ENCODE measurements at places on chromosomes 6 and 20.

- DNase-seq = no peak
These were observed 698 bp upstream of the LRP11 start for GRCh38 chr6:149864578-149865535.

DNA sequence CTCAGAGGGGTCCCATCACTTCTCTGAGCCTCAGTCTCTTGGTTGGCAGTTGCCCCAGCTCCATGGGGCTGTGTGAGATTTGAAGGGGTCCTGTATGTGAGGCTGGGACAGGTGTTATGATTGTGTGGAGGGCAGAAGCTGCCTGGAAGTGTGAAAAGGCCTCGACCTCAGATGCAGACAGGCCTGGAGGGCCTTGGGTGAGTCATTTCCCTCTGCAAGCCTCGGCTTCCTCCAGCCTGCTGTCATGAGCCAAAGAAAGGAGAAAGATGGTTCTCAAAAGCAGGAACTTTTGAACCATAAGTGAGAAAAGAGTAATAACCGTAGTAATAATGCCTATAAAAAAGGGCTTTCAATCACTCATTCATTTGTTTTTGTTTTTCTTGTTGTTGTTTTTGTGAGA, 37.5 kb downstream of the SNAI1 start:
- no peak for DNase-seq

DNA sequence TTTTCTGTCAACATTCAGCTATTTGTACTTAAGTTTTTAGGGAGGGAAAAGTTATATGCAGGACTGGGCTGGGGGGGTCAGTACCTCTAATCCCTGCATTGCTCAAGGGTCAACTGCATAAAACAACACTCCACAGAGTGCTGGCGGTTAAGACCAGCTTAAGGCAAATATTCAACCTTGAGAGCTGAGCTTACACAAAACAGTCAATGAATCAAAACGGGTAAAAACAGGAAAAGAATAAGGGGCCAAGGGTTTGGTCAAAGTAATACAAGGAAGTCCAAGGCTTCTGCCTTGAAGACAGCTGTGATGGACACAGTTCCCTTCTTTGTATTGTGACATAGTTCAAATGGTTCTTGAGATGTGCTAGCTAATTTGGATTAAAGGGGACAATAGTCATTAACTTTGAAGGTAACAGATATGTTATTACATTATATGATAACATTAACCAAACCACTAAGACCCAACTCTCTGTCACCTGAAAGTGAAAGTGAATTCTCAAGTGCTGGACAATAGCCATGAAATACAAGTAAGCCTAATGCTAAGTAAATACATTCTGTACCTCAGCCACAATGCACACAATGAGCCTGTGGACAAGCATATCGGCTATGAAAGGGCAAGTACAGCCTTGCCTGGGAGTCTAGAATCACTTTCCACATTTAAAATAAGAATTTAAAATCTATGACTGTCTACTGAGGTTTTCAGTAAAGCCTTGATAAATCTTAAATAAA, 106.8 kb downstream of the PDE10A start:
- DNase-seq = no peak

GRCh38 chr20:49285233-49285668, 7.4 kb upstream of the ZNFX1 start:
- DNase-seq = no peak

DNA sequence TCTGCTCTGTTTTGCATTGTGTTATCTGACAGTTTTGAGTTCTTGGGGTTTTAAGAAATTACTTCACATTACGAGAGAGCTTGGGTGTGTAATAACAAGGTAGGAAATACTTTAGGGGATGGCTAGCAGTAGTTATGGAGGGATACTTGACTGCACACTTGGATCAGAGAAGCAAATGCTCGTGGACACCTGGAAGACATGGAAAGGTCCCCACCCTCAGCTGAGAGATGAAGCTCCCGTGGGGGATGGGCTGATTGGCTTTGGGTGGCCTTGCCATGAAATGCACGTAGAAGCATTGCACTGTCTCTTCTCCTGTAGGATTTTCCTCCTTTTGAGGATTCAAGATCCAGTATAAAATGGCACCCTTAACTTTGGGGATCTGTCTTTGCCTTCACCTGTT, 61.5 kb upstream of the UNC93A start:
- no peak for DNase-seq

DNA sequence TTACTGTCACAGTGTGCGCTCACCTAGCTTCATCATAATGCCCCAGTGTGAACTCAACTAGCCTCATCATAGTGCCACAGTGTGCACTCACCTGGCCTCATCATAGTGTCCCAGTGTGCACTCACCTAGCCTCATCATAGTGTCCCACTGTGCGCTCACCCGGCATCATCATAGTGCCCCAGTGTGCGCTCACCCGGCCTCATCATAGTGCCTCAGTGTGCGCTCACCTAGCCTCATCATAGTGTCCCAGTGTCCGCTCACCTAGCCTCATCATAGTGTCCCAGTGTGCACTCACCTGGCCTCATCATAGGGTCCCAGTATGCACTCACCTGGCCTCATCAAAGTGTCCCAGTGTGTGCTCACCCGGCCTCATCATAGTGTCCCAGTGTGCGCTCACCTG, 10.6 kb downstream of the TMEM242 start:
- no peak for DNase-seq

GRCh38 chr6:56096946-56097621, 150.3 kb downstream of the COL21A1 start:
- DNase-seq = no peak

- no peak for DNase-seq
These were observed 225.1 kb downstream of the BCKDHB start for GRCh38 chr6:80331522-80331921.

DNA sequence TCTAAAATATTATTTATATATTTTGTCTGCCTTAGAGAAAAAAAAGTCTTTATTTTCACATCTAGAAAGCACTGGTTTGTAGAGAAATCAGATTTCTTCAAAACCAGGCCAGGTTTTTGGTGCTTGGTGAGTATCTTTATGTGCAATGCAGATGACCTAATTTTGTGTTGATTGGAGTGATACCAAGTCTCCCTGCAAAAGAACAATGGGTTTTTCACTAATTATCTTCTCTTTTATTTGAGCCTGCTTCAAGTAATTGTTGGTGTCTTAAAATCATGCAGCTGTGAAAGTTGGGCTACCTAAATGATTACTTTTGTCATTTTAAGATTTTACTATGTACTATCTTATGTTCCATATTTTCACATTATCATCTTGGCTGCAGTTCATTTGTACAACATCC, 874.7 kb downstream of the TFAP2A start:
- DNase-seq = no peak
